ENCODE measurements at places on chromosomes 2 and 18.

- DNase-seq = no peak
Observed at GRCh38 chr2:194696690-194697089, 960.3 kb upstream of the SLC39A10 start.

DNA sequence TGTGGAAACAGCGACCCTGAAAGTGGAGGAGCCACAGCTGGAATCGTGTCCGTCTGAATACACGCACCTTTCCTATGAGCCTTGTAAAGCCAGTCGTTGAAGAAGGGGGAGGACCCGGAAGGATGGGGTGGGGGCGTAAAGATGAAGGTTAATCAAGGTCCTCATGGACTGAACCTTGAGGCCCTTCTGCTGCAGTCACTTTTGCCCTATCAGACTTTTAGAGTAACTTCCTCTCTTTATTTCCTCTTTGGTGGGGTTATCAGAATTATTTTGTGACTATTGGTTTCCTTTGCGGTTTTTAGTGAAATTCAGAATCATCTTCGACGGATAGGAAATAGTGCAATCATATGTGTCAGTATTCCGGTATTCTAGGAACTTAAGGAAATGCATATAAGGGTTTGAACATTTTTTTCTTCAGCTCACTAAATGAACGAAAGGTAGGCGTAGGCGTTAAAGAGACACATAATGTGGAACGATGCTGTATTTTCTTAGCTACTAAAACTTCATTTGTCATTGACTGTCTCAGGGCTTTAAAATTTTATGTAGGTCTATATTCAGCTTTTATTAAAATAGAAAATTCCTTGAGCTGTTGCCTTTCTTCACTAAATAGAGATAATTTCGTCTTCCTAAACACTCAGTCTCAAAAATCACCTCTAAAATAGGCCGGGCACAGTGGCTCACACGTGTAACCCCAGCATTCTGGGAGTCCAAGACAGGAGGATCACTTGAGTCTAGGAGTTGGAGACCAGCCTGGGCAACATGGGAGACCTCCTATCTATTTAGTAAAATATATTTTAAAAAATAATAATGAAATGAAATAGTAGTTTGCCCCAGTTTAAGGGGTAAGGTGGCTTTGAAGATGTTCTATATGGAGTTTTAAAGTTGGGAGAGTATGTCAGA lies 1.4 kb upstream of the YES1 start:
- DNase-seq = no peak

GRCh38 chr2:235552671-235553070 lies 58.8 kb downstream of the AGAP1 start:
- DNase-seq = no peak

- no peak for DNase-seq
Observed at GRCh38 chr2:13758412-13758811, 874.1 kb upstream of the LRATD1 start.

GRCh38 chr2:127508631-127509034 lies 17.7 kb downstream of the IWS1 start:
- DNase-seq = peak; percentile 53

- no peak for DNase-seq
Observed at GRCh38 chr2:85259101-85259590, 68.6 kb downstream of the TGOLN2 start.

DNA sequence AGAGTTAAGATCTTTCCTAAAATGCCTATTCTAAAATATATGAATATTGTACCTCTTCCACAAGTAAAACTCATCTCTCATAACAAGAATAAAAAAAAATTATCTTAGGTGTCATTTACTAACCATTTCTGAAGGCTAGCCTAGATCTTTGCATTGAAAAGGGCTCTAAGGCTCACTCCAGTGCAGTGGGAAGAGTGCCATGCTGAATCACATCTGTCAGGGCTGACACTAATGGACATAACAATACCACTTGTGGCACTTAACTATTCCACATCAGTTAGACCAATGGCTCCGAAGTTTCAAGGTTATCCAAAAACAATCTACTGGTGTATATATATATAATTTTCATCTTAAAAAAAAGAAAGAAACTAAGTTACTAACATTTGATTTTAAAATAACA lies 130.2 kb downstream of the EXOC6B start:
- DNase-seq = no peak

GRCh38 chr2:48852938-48853337 lies 97.4 kb upstream of the LHCGR start:
- DNase-seq = no peak

All from stomach (tissue), 19 donors.